Cerebellum (tissue), 4 donors: ENCODE measurements at places on chromosomes 1 and 21. TPM values are rescaled to one million over a fixed set of nuclear protein-coding genes. Genes with fewer than 3 reads are reported as not detected.

PEF1 gene
- total RNA-seq: 29.2 TPM

DNA sequence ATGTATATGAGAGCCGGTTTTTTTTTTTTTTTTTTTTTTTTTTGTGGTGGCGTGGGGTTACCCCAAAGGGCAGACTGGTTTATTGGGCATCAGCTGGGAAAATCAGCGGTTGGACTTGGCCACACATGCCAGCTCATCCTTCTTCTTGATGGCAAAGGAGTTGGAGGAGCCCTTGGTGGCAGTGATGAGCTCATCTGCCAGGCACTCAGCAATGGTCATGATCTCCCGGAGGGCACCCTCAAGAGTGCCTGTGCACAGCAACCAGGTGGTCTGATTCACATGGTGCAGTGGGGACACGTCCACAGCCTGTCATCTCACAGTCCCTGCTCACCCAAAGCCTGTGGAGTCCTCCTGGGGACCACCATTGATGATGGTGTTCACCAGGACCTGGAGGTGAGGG is 62.0 kb downstream of the MRPS6 start:
- DNase-seq: no peak

DNA sequence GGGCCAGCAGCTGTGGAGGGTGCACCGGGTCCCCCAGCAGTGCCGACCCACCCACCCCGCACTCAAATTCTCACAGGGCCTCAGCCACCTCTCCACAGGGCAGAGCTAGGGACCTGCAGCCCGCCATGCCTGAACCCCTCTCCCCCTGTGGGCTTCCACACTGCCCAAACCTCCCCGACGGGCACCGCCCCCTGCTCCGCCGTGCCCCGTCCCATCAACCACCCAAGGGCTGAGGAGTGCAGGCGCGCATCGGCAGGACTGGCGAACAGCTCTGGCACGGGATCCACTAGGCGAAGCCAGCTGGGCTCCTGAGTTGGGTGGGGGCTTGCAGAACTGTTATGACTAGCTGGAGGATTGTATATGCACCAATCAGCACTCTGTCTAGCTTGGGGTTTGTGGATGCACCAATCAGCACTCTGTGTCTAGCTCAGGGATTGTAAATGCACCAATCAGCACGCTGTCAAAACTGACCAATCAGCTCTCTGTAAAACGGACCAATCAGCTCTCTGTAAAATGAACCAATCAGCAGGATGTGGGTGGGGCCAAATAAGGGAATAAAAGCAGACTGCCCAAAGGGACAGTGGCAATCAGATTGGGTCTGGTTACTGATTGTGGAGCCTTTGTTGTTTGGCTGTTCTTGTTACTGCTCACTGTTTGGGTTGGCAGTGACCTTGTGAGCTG is 12.4 kb upstream of the RCAN3 start:
- no peak for DNase-seq

MCOLN3 gene
- 0.64 TPM for total RNA-seq

DNA sequence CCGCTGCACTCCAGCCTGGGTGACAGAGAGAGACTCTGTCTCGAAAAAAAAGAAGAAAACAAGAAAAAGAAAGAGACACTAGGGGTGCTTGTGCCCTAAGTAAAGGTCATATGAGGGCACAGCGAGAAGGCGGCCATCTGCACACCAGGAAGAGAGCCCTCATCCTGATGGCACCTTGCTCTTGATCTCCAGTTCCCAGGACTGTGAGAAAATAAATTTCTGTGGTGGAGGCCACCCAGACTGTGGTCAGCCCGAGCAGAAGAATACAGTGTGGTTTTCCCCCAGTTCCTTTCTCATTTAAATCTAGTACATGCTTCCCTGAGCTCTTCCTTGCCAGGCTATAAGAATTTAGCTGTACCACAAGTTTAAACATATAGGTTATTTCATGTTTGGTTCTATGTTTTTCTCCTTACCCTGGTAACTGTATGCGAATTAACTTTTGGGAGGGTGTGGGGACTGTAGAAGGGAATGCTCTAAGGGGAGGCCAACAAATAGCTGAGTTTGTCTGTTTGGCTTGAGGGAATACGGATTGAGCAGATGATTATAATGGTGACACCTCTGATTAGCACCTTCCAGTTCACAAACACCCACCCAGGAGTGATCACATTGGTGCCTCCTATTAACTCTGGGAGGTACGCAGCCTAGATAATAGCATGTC is 119.6 kb upstream of the ERRFI1 start:
- no peak for DNase-seq

DNA sequence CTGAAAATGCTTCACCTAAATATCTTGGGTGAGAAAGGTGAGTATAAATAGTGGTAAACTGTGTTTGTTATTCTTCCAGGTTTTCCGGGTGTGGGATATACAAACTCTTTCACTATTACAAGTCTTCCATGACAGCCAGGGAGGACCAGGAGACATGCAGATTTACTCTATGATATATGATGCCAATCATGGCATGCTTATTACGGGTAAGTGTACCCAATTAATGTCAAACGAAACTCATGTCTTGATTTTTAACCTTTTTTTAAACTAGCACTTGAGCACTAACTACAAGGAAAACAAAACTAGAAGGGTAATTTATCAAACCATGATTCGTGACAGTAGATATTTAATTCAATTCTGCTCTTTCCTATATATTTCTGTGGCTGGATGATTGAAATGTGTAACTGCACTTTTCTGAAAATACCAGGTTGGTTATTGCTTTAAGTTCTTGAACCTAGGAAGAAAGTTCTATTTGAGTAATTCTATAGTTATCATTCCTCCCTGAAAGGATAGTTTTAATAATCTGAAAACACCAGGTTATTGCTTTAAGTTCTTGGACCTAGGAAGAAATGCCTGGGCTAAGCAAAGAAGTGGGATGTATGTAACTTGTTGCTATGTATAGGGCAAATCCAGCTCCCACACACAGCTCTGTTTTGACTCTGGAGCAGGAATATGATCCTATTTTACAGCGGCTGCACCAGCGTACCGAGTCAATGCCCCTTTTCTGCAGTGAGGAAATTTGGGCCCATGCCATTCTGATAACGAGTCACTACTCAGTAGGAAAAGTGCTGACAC is 86.4 kb downstream of the WDR64 start:
- no peak for DNase-seq

GRCh38 chr1:14937288-14937949 is 216.1 kb upstream of the TMEM51 start:
- DNase-seq: no peak

DNA sequence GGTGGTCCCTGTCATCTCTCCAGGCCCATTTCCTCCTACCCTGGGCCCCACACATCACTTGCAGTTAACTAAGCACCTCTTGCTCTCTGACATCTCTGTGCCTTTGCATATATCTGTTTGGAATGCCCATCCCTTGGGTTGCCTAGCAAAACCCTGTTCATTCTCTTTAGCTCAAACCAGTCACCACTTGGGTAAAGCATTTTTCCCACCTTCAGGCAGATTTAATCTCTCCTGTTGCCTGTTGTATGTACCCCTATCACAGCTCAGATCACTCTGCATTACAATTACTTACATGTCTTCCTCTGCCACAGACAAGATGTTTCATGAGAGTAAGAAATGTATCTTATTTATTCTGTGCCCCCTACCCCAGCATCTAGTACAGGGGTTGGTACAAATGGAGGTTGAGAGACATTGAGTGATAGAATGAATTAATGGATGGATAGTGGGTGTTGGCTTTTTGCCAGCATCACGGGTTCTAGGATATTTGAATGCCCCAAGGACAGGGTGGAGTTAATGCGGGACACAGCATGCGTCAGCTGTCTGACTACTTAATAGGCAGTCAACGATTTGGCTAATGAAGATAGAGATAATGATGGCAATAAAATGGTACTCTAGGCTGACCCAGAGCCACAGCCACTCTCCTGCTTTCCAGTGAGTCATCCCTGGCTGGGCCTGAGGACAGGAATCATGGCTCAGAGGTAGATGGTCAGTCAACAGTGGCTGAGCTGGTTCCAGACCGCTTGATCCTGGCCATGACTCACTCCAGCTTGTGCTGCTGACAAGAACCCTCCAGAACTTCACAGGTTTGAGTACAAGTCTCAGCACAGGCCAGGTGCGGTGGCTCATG is 6.5 kb downstream of the NR0B2 start:
- no peak for DNase-seq

- no peak for DNase-seq
Measured at GRCh38 chr1:147297438-147297837, 55.0 kb downstream of the CHD1L start.

MPL gene
- total RNA-seq: not detected
